WTC11 (cell line): ENCODE measurements at places on chromosomes 3 and 15. TPM values are rescaled to one million over a fixed set of nuclear protein-coding genes. Genes with fewer than 3 reads are reported as not detected.
A peak's percentile ranks its signal among the peaks of the same experiment; 100 is the strongest.

The RBM15B gene
- total RNA-seq = 53.9 to 55.6 TPM (median 55.4 TPM) in 3 replicates

GRCh38 chr15:74202452-74203401, at the start of gene STRA6:
TSS of gene STRA6 (minus strand) at chr15:74202787. CDS start at chr15:74202267, 520 bp downstream.
- 0 out of 2 replicates have a peak, but pooled peaks cover 3% of the 10 kb centered on the region for H3K36me3 ChIP-seq
- peaks cover 67% of the 10 kb centered on the region for H3K4me1 ChIP-seq
- peak within 1 kb of the TSS; percentile 80 for H3K4me3 ChIP-seq
- peaks cover 17% of the 10 kb centered on the region for H3K27me3 ChIP-seq
- H3K27ac ChIP-seq = peak within 1 kb of the TSS; percentile 97
- DNase-seq = peak; percentile 93

The CSPG5 gene
- 3.3 to 4.4 TPM (median 3.7 TPM) in 3 replicates for total RNA-seq

The TAGLN3 gene
- 2.8 to 3.3 TPM (median 2.8 TPM) in 3 replicates for total RNA-seq

DNA sequence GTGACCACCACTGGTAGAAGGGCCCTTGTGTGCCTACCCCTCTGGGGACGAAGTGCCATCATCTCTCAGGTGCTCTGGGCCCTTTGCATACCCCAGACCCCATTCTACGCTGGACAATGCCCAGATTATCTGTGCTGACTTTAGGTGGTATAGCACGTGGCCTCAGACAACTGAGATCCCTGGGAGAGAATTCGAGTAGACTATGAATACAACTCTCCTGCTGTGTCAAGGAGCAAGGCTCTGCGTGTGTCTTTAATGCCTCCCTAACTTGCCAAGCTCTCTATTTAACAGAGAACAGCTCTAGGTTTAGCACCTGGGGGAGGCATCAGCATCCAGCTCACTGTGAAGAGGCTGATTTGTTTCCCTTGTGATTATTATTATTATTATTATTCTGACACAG, 29.1 kb downstream of the FAM3D start:
- H3K36me3 ChIP-seq = no peaks in the 10 kb centered on the region
- peaks cover 83% of the 10 kb centered on the region for H3K27me3 ChIP-seq
- no peak overlapping the region for H3K27ac ChIP-seq
- DNase-seq = no peak
- peaks cover 2% of the 10 kb centered on the region; the same call in 1 of the 2 replicates for H3K4me1 ChIP-seq

The PLA2G4E gene
- 0.02 TPM in 1 of 3 replicates, not detected in the others for total RNA-seq

- peaks cover 16% of the 10 kb centered on the region; the same call in 1 of the 2 replicates for H3K36me3 ChIP-seq
- no peaks in the 10 kb centered on the region for H3K27me3 ChIP-seq
- H3K27ac ChIP-seq = no peak overlapping the region
- no peak for DNase-seq
Observed at GRCh38 chr3:52072020-52072419, 15.6 kb upstream of the DUSP7 start.

GRCh38 chr3:207973-208372, 11.4 kb downstream of the CHL1 start:
- H3K4me1 ChIP-seq = no peaks in the 10 kb centered on the region
- H3K27ac ChIP-seq = no peak overlapping the region
- H3K36me3 ChIP-seq = peaks cover 73% of the 10 kb centered on the region
- DNase-seq = no peak

- no peak overlapping the region for H3K27ac ChIP-seq
- peaks cover 25% of the 10 kb centered on the region for H3K4me1 ChIP-seq
- no peak for DNase-seq
- H3K36me3 ChIP-seq = no peaks in the 10 kb centered on the region
- peaks cover 49% of the 10 kb centered on the region for H3K27me3 ChIP-seq
- H3K4me3 ChIP-seq = no peak overlapping the region
Observed at GRCh38 chr15:25859838-25860645, 3.1 kb downstream of the ATP10A start.

GRCh38 chr3:125479091-125479490, 40.9 kb downstream of the SNX4 start:
- peaks cover 11% of the 10 kb centered on the region; the same call in 1 of the 2 replicates for H3K36me3 ChIP-seq
- no peak overlapping the region for H3K4me3 ChIP-seq
- H3K27me3 ChIP-seq = no peaks in the 10 kb centered on the region
- no peak for DNase-seq

The ABHD2 gene
- 26.2 to 29.7 TPM (median 29.5 TPM) in 3 replicates for total RNA-seq

The MUSTN1 gene
- 2.7 to 4.2 TPM (median 3.3 TPM) in 3 replicates for total RNA-seq

The SNUPN gene
- 25.9 to 28.4 TPM (median 27.9 TPM) in 3 replicates for total RNA-seq

GRCh38 chr3:185823078-185824044, 1.5 kb downstream of the IGF2BP2 start:
- peaks cover 12% of the 10 kb centered on the region for H3K27me3 ChIP-seq
- peaks cover 19% of the 10 kb centered on the region for H3K36me3 ChIP-seq
- peak overlapping the region; percentile 93 for H3K27ac ChIP-seq
- H3K4me3 ChIP-seq = peak overlapping the region; percentile 89
- H3K4me1 ChIP-seq = peaks cover 51% of the 10 kb centered on the region

DNA sequence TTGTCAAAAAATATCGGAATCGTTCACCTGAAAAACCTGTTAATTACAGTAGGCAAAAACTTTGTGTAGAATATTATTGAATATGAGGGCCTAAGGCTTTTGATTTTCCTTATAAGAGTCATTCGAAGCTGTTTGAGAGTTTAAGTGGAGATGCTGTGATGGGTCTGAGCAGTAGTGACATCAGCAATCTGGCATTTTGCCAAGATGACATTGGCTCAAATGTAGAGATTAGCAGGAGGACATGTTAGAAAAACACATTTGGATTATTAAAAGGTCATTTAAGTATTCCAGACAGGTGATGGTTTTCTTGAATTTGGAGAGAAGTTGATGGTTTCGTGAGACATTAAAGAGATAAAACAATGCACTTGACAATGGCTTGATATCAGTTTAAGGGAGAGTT, 12.9 kb downstream of the OR5AC2 start:
- no peak overlapping the region for H3K27ac ChIP-seq
- H3K36me3 ChIP-seq = peaks cover 2% of the 10 kb centered on the region; the same call in 1 of the 2 replicates
- DNase-seq = no peak
- no peak overlapping the region for H3K4me3 ChIP-seq
- no peaks in the 10 kb centered on the region for H3K4me1 ChIP-seq

GRCh38 chr15:40906991-40907802, 12.9 kb downstream of the VPS18 start:
- H3K27ac ChIP-seq = no peak overlapping the region
- H3K27me3 ChIP-seq = no peaks in the 10 kb centered on the region
- H3K36me3 ChIP-seq = peaks cover 10% of the 10 kb centered on the region
- H3K4me1 ChIP-seq = peaks cover 18% of the 10 kb centered on the region
- no peak for DNase-seq

- H3K27me3 ChIP-seq = no peaks in the 10 kb centered on the region; the same call in 1 of the 2 replicates
- H3K4me3 ChIP-seq = no peak overlapping the region
- no peaks in the 10 kb centered on the region for H3K4me1 ChIP-seq
- no peak overlapping the region for H3K27ac ChIP-seq
- no peak for DNase-seq
- H3K36me3 ChIP-seq = no peaks in the 10 kb centered on the region
Observed at GRCh38 chr15:56032373-56032772, 39.0 kb upstream of the NEDD4 start.

DNA sequence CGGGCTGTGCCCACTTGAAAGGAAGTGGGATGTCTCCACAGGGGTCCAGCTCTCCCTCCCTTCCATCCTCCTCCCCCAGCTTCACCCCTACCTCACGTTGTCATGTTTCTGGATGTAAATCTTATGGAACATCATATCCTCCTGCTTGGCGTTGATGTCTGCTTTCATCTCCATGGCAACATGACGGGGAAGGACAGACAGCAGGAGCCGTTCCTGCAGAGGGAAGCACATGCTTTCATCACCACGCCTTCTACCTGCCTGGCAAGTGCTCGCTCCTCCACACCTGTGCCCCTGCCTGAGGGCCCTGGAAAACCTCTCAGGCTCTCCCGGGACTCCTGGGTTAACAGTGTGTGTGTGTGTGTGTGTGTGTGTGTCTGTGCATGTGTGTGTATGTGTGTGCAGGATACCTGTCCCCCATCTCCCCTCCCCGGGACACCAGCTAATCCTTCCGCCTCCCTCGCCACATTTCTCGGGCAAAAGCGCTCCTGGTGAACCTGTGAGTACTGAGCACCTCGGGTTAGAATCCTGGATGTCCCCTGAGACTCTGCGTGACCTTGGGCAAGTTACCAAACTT, 101.1 kb downstream of the ADCY5 start:
- no peak overlapping the region for H3K27ac ChIP-seq
- no peak overlapping the region for H3K4me3 ChIP-seq
- no peaks in the 10 kb centered on the region for H3K27me3 ChIP-seq
- no peaks in the 10 kb centered on the region for H3K36me3 ChIP-seq
- no peak for DNase-seq

GRCh38 chr3:10961921-10962320, 30.6 kb upstream of the SLC6A1 start:
- H3K36me3 ChIP-seq = no peaks in the 10 kb centered on the region
- peaks cover 5% of the 10 kb centered on the region for H3K27me3 ChIP-seq
- H3K27ac ChIP-seq = no peak overlapping the region

- H3K27me3 ChIP-seq = no peaks in the 10 kb centered on the region
- no peaks in the 10 kb centered on the region for H3K36me3 ChIP-seq
- 0 out of 2 replicates have a peak, but pooled peaks cover 10% of the 10 kb centered on the region for H3K4me1 ChIP-seq
- no peak overlapping the region for H3K27ac ChIP-seq
Observed at GRCh38 chr3:184672977-184673870, 38.6 kb downstream of the MAGEF1 start.

DNA sequence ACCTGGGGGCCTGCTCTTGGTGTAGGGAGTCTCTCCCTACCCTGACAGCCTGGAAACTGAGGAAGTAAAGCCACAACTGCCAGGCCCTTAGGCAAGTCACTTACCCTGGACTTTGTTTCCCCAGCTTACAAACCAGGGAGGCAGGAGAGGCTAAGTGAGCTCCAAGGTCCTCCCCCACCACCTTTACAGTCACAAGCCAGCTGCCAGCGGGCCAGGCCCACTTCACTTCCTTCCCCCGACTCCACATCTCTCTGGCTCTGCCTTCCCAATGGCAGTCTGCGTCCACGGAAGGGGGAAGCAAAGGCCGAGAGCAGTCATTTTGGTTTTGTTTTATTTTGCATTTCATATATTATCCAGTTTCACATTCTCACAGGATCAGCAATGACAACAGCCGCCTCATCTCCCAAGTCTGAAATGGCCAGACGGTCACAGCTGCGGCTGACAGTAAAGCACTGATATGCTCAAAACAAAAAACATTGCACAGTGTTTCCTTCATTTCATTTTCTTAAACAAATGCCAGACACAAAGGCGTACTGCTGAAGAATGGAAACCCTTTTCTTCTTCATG, 35.7 kb downstream of the RBPMS2 start:
- peaks cover 50% of the 10 kb centered on the region for H3K36me3 ChIP-seq
- no peak for DNase-seq
- peaks cover 19% of the 10 kb centered on the region for H3K4me1 ChIP-seq
- no peak overlapping the region for H3K4me3 ChIP-seq

GRCh38 chr3:179590669-179591068, 13.8 kb downstream of the MRPL47 start:
- peaks cover 61% of the 10 kb centered on the region for H3K36me3 ChIP-seq
- H3K4me1 ChIP-seq = no peaks in the 10 kb centered on the region
- H3K27ac ChIP-seq = no peak overlapping the region
- H3K4me3 ChIP-seq = no peak overlapping the region
- no peak for DNase-seq

The HDC gene
- not detected in 3 replicates for total RNA-seq

- no peaks in the 10 kb centered on the region for H3K36me3 ChIP-seq
- no peaks in the 10 kb centered on the region for H3K27me3 ChIP-seq
- DNase-seq = no peak
- H3K4me3 ChIP-seq = no peak overlapping the region
- H3K27ac ChIP-seq = no peak overlapping the region
Observed at GRCh38 chr3:127171721-127172120, 21.2 kb upstream of the PRR23E start.

GRCh38 chr3:18223974-18224373, 201.2 kb downstream of the SATB1 start:
- H3K27me3 ChIP-seq = no peaks in the 10 kb centered on the region
- peaks cover 14% of the 10 kb centered on the region for H3K4me1 ChIP-seq
- H3K36me3 ChIP-seq = no peaks in the 10 kb centered on the region
- no peak for DNase-seq
- no peak overlapping the region for H3K27ac ChIP-seq
- H3K4me3 ChIP-seq = no peak overlapping the region

- peaks cover 9% of the 10 kb centered on the region; the same call in 1 of the 2 replicates for H3K4me1 ChIP-seq
- no peak for DNase-seq
- peaks cover 11% of the 10 kb centered on the region for H3K36me3 ChIP-seq
- H3K27ac ChIP-seq = no peak overlapping the region
- H3K27me3 ChIP-seq = no peaks in the 10 kb centered on the region
Observed at GRCh38 chr3:155391551-155391958, 98.1 kb upstream of the STRIT1 start.

GRCh38 chr3:27345493-27345892, 23.7 kb downstream of the NEK10 start:
- H3K4me3 ChIP-seq = no peak overlapping the region
- no peaks in the 10 kb centered on the region for H3K27me3 ChIP-seq
- peaks cover 2% of the 10 kb centered on the region; the same call in 1 of the 2 replicates for H3K4me1 ChIP-seq
- H3K36me3 ChIP-seq = no peaks in the 10 kb centered on the region
- H3K27ac ChIP-seq = no peak overlapping the region

The KNG1 gene
- 0.13 to 0.44 TPM (median 0.34 TPM) in 3 replicates for total RNA-seq

- peaks cover 22% of the 10 kb centered on the region for H3K4me1 ChIP-seq
- H3K27ac ChIP-seq = no peak overlapping the region
- H3K27me3 ChIP-seq = no peaks in the 10 kb centered on the region
- H3K36me3 ChIP-seq = peaks cover 9% of the 10 kb centered on the region; the same call in 1 of the 2 replicates
- no peak for DNase-seq
Observed at GRCh38 chr3:86563400-86563970, 427.5 kb downstream of the VGLL3 start.

The KCNAB1 gene
- 0.41 to 1.1 TPM (median 1.0 TPM) in 3 replicates for total RNA-seq

DNA sequence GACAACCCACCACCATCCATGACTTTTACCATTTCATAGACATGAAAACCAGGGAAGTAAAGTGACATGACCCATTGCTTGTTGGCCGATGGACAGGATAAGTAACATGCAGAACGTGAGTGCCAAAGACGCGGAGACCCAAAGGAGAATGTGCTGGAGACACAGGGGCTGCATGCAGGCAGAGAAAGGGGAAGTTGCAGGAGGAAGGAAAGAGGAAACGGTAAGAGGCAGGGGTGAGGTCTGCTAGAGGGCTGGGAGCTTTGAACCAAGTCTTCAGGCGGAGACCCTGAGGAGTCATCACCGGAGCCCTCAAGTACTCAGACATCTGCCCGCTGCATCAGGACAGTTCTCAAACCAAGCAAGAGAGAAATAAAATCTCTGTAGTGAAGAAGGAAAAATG, 34.9 kb downstream of the MAGEF1 start:
- no peaks in the 10 kb centered on the region for H3K36me3 ChIP-seq

The ZSCAN2 gene
- 39.6 to 51.9 TPM (median 44.4 TPM) in 3 replicates for total RNA-seq

GRCh38 chr15:77144492-77145070, 73.7 kb upstream of the TSPAN3 start:
- no peak for DNase-seq
- no peak overlapping the region for H3K4me3 ChIP-seq
- H3K27ac ChIP-seq = no peak overlapping the region

The ZPLD1 gene
- not detected in 3 replicates for total RNA-seq
